ENCODE measurements at places on chromosomes 7 and 10. TPM values are rescaled to one million over a fixed set of nuclear protein-coding genes. Genes with fewer than 3 reads are reported as not detected.

The ATXN7L1 gene
- 11.1 TPM for total RNA-seq

The CYP2C9 gene
- total RNA-seq = not detected

The AUTS2 gene
- total RNA-seq = 0.87 TPM

The NANOS1 gene
- total RNA-seq = 0.90 TPM

The SEMA3E gene
- not detected for total RNA-seq

The SPAM1 gene
- total RNA-seq = not detected

The CTAGE4 gene
- 1.2 TPM for total RNA-seq

The ASB10 gene
- total RNA-seq = not detected

The SLC26A5 gene
- total RNA-seq = 0.07 TPM

The CNNM1 gene
- 0.21 TPM for total RNA-seq

The ELFN1 gene
- total RNA-seq = not detected

The MYOZ1 gene
- total RNA-seq = not detected

The TSPAN13 gene
- 2.0 TPM for total RNA-seq

The MYPN gene
- total RNA-seq = not detected

The GJD4 gene
- total RNA-seq = not detected

The ITGA8 gene
- not detected for total RNA-seq

The TACC2 gene
- total RNA-seq = not detected

The HGF gene
- total RNA-seq = not detected

The ZNF804B gene
- not detected for total RNA-seq

The FAM25G gene
- not detected for total RNA-seq

The PLEKHS1 gene
- not detected for total RNA-seq

The SRRM3 gene
- total RNA-seq = 0.11 TPM

The VWA2 gene
- not detected for total RNA-seq

The JCAD gene
- total RNA-seq = 3.4 TPM

The SPDYE3 gene
- total RNA-seq = not detected

The OR2A1 gene
- total RNA-seq = not detected

The VSIR gene
- 61.9 TPM for total RNA-seq

The LHPP gene
- total RNA-seq = 8.4 TPM

The ZNF467 gene
- total RNA-seq = not detected

The TMEM229A gene
- not detected for total RNA-seq

The CHAT gene
- total RNA-seq = 2.2 TPM

The AKR1D1 gene
- total RNA-seq = not detected

The LRIT1 gene
- not detected for total RNA-seq

The TRIM73 gene
- 6.4 TPM for total RNA-seq

The TSC22D4 gene
- 106 TPM for total RNA-seq

The MNX1 gene
- total RNA-seq = not detected

The PVRIG gene
- 21.7 TPM for total RNA-seq

The NPFFR1 gene
- not detected for total RNA-seq

The ASIC3 gene
- total RNA-seq = 4.0 TPM

The NFE2L3 gene
- 44.6 TPM for total RNA-seq

The ANXA8L1 gene
- total RNA-seq = not detected

The LEP gene
- total RNA-seq = not detected

The DENND2A gene
- total RNA-seq = not detected

The RTKN2 gene
- 2.9 TPM for total RNA-seq

The HIP1 gene
- total RNA-seq = 14.8 TPM

The NPSR1 gene
- total RNA-seq = not detected

The PLXNA4 gene
- total RNA-seq = 0.14 TPM

The FEZF1 gene
- total RNA-seq = not detected

All from activated T-helper 2 cell treated with anti-CD3 and anti-CD28 coated beads, Interferon-gamma antibody, Interleukin-2, Interleukin-4, amounts not matched to agents 10 μg/mL and 5 μg/mL and 100 μg/mL, durations not matched to agents 14 hours and 24 hours and 36 hours (primary cell).